ENCODE measurements at places on chromosomes 13 and 19.
A peak's percentile ranks its signal among the peaks of the same experiment; 100 is the strongest.

- no peak for DNase-seq
Measured at GRCh38 chr19:53958823-53959757, 3.6 kb upstream of the CACNG8 start.

GRCh38 chr19:33750587-33751435 lies 45.9 kb upstream of the KCTD15 start:
- no peak for DNase-seq

DNA sequence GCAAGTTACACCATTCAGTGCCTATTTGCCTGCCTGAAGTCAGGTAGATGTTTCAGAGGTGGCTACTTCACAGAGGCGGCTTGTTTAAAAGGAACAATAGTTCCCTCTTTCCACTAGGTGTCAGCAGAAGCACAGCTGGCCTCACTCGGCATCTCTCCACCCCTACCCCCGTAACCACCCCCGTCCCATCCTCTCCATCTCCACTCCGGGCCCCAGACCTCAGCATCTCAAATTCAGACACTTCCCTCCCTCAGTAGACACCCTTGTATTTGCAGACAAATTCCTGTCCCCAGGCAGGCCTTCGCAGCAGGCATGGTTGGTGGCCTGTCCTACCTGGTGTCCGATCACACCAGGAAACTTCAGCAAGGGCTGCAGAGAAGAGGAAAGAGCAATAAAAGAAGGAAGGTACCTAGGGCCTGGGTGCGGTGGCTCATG lies 9.1 kb upstream of the DPP9 start:
- DNase-seq: peak; percentile 67

DNA sequence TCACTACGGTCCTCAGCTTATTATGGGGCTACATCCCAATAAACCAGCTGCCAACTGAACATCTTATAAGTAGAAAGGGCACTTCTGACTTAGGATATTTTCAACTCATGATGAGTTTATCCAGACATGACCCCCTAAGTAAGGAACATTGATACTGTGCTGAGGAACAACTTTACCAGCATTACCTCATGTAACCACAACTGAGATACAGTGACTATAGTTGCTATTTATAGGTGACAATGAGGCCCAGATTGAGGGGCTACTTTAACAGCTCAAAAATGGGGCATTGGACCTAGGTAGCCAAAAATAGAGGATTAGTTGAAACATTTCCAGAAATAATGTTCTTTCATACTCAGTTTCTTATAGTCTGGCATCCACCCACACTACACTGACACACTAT lies 26.8 kb downstream of the SKA3 start:
- no peak for DNase-seq

GRCh38 chr13:79191501-79191900 lies 214.6 kb downstream of the RBM26 start:
- DNase-seq: no peak

DNA sequence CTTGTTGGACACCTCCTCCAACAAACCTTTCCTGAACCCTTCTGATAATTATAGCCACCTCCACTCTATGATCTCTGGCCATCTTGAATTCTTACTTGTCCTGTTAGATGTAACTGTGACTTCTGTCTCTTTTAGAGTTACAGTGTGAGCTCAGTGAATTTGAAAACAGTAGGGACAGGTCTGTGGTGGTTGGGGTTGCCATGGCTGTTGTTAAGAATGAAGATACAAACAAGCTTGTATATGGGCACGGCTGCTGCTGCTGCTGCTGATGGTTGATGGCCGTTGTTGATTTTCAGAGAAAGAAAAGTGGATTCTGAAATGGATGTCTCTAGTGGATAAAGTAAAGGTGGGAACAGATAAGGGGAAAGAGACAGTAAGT lies 101.5 kb downstream of the STARD13 start:
- no peak for DNase-seq

DNA sequence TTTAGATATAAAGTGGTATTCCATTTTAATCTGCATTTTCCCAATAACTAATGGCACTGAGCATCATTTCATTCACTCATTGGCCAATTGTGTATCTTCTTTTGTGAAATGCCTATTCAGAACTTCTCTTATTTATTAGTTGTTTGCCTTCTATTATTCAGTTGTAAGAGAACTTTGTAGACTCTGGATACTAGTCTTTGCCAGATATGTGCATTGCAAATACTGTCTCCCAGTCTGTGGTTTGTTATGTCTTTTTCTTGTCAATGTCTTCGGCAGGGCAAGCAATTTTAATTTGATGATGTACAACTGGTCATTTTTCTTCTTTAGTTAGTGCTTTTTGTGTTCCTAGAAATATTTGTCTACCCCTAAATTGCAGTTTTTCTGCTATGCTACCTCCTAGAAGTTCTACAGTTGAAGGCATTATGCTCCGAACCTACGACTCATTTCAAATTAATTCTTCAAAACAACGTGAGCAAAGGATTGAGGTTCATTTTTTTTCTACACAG lies 115.9 kb downstream of the TSHZ3 start:
- no peak for DNase-seq

DNA sequence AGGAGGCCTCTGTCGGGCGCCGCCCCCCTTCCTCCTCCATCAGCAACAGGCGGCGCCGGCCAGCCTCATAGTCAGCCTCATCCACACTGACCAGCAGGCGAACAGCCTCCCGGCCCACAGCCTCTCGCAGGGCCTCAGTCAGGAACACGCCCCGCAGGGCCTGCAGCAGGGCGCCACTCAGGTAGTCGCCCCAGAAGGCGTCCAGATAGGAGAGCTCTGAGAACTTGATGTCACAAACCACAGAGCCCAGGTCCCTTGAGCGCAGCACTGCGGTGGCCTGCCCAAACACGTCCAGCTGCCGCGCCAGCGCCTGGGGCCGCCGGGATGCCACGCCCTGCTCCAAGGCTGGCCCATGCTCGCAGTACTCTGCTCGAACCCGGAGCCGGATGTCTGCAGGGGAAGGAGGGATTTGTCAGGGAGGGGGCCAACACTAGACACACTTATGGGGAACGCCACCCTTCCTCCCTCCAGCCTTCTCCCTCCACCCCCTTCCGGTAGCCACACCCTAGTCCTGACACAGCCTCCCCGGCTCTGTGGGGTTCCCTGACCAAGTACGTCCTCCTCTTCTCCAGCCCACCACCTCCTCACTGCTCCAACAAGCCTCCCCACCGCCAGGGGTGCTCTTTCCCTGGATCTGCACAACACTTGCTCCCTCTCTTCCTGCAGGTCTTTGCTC lies 17.9 kb downstream of the DEDD2 start:
- peak; percentile 62 for DNase-seq

DNA sequence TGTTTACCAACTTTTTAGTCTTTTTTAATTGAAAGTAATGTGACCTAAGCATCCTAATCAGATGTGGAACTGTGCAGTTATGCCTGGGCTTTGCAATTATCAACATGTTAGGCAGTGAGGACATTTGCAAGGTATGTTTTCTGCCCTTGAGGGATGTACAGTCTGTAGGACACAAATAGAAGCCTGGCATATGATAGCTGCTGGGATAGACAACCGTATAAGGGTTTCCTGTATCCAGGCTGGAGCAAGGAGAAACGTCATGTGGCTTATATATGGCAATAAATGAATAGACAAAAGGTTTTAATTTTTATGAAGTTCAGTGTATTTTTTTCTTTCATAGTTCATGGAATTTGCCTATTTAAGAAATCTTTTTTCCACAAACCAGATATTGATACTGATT lies 2.0 kb upstream of the VPS36 start:
- DNase-seq: no peak

- DNase-seq: no peak
Measured at GRCh38 chr13:73336773-73337172, 278.0 kb downstream of the KLF5 start.

GRCh38 chr13:105655046-105655445 lies 880.4 kb downstream of the EFNB2 start:
- DNase-seq: no peak

DNA sequence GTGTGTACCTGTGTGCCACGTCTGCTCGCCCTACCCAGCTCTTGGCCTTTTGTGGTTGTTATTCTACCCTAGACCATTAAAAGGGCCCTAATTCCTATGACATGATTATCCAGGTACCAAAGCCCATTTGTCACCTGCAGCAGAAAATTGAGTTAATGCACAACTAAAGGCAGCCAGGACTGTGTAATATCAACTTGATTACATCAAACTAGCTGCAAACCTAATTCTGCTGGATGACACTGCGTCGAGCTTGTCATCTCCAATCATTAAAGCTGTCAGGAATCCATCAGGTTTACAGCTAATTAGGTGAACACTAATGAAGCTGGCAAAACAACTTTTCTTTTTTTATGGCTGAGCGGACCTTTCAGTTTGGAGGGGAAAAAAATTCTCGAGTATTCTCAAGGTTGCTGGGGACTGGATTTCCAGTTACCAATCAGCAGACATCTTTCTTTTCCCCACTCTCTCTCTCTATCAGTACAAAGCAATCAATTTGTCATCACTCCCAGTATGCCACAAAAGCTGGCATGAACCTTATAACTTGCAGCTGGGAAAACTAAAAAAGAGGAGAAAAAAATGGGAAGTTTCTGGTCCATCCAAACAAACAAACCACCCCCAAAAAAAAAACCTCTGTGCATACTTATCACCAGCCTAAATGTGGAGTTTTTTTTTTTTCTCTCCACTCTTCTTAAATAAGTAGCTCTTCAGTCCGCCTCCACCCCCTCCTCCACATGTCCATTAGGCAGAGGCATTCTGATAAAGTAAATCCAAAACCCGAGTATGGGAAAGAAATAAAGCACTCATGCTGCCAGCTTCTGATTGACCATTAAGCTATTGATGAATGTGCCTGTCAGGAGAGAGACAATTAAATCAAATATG lies 2.8 kb downstream of the TSHZ3 start:
- DNase-seq: no peak

DNA sequence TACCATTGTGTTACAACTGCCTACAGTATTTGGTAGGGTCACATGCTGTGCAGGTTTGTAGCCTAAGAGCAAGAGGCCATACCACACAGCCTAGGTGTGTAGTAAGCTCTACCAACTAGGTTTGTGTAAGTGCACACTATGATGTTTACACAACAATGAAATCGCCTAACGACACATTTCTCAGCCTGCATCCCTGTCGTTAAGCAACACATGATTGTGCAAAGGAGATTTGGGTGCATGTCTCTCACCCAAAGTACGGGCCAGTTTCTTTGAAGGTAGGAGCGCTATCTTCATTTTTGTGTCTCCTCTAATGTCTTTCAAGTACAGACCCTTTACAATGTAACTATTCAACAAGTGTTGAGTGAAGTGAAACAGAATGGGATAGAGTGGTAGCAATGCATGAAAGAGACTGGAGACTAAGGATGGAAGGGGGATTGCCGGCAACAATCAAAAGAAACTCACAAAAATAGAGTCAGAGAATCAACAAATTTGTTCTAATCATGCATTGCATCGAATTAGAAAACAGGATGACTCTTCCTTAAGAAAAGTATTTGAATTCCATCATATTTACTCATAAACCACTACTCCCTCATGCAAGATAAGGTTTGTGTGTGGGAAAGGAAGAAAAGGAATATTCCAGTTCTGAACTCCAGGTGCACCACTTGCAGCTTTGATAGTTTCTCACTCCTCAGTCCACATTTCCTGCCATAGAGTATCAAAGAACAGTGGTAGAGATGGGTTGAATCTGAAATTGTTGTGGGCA lies 60.2 kb upstream of the TNFRSF19 start:
- DNase-seq: no peak

DNA sequence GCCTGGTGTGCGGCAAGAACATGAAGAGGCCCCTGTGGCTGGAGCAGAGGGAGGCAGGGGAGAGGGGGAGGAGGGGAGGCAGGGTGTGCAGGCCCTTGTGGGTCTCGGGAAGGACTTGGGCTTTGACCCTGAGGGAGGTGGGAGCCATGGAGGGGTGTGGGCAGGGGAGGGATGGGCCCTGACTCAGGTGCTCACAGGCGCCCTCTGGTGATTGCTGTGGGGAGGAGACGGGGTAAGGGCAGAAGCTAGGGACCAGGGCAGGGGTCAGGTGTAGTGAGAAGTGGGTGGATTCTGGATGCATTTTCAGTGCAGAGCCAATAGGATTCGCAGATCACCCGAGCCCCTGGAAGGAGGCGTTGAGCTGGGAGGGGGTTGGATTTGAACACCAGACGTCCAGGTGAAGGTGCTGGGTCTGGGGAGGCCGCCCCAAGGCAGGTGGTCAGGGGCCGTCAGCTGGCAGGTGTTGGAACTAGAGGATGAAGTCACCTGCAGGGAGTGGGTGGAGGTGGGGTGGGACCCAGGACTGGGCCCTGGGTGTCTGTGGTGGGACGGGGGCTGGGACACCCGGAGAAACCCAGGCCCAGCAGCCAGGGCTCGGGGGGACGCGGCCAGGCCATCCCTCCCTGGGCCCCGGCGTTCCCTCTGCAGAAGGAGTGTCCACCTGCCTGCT lies 185.4 kb downstream of the KDM4B start:
- DNase-seq: peak; percentile 57

DNA sequence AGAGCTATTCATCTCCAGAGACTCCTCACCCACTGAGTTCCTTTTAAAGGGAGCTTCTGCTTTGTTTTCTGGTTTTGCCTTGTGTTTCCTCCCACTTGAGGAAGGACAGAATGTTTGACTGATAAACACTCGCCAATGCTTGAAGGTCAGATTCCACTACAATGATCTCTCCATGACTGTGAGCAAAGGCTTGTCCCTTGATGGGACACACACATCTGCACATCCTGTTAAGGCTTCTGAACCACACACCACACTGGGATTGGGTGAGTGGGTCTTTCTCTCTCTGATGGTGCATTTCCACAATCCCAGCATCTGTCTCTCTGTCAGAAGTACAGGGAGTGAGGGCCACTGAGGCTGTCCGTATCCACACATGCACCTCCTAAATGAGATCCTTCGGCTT lies 245.3 kb downstream of the IRS2 start:
- no peak for DNase-seq

GRCh38 chr13:31310786-31311185 lies 111.0 kb downstream of the B3GLCT start:
- no peak for DNase-seq

GRCh38 chr19:10817291-10818038 lies 18.5 kb downstream of the TMED1 start:
- DNase-seq: no peak

GRCh38 chr13:95677564-95678266 lies 776 bp downstream of the DNAJC3 start:
- DNase-seq: peak; percentile 14

GRCh38 chr19:3608750-3609322 lies 2.2 kb upstream of the TBXA2R start:
- no peak for DNase-seq

DNA sequence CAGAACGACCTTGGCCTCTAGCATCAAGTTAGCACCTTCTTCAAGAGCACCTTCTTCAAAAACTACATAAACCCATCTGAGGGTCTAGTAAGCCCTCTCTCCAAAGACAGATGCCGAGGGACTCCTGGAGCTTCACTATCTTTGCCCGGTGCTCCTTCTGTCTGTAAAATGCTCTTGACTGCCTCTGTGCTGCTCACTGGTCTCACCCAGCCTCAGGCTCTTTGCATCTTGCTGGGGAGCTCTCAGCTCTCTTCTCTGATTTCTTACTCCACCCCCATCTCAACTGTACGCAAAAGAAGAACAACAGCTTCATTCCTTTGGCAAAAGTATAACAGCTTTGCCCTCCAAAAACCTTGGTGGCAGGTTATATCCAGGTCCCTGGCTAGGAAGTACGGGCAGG lies 404.2 kb downstream of the KLF12 start:
- DNase-seq: no peak

GRCh38 chr13:71643448-71643860 lies 223.6 kb downstream of the DACH1 start:
- no peak for DNase-seq

GRCh38 chr13:97425590-97425989 lies 8.4 kb upstream of the RAP2A start:
- no peak for DNase-seq

GRCh38 chr13:24629320-24629719 lies 50.9 kb upstream of the ATP12A start:
- no peak for DNase-seq

All from CD4-positive, alpha-beta T cell treated with Interleukin-6 for 4 hours (primary cell).